Esophagus muscularis mucosa (tissue), 4 donors: ENCODE measurements at places on chromosomes 12 and 14. TPM values are rescaled to one million over a fixed set of nuclear protein-coding genes. Genes with fewer than 3 reads are reported as not detected.

DNA sequence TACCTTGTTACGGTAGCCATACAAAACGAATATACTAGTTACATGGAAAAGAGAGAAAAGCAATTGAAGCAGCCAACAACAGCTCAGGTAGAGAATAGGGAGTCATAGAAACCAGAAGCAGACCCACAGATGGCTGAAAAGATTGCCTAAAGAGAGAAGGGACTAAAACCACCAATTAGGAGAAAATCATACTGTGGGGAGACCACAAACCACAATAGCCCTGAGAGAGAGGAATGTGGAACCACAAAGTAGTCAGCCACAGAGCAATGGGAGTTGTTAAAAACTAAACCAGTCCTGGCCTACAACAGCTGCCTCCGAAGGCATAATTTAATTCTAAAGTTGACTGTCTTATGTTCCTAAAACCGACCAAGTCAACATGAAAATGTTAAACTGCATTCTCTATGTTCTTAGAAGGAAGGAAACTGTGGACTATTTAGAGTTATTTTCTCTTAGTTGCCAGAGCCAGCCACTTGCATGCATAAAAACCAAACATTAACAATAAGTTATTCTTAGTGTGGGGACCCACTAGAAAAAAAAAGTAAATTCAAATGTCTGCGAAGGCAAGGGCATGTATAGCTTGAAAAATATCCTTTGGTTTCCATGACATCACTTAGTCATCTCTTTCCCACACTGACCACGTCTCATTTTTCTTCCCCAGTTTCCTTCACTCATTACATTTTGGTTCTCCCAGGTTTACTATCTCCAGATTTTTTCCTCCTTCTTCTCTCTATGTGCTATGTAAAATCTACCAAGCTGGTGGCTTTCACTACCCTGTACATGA, 398.1 kb downstream of the NOVA1 start:
- H3K27ac ChIP-seq = no peak overlapping the region
- H3K4me1 ChIP-seq = peaks cover under 1% of the 10 kb centered on the region
- no peak for DNase-seq
- no peaks in the 10 kb centered on the region for H3K36me3 ChIP-seq

DNA sequence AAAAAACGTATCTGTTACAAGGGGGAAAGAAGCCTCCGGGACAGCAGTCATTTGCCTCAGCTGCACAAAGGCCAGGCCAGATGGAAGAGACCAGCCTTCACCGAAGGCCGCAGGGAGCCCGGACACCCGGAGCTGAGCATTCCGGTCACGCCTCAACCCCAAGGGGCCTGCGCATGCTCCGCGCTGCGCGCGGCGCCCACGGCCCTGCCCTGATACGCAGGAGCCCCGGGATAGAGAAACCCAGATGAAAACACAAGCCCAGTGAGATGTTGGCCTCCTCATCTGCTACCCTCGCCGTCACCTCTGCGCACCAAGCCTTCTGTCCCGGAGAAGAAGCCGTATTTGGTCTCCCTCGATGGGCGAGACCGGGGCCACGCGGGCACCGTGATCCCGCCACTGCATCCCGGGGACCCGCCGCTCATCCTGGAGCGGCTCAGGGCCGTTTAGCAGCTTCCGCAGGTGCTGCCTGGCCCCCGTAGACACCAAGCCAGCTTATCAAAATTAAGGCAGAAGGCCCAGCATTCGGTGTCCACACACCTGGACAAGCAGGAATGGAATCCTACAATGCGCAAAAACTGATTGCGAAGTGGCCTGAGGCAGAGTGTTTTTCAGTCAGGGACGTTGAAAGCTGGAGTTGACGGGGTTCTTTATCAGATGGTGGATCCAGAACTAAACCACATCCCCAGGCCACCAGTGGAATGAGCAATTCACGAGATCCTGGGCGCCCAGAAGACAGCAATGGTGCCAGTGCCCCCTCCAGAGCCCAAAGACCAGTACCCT, 2.6 kb downstream of the OR8S1 start:
- H3K4me3 ChIP-seq = no peak overlapping the region
- no peaks in the 10 kb centered on the region for H3K36me3 ChIP-seq
- no peaks in the 10 kb centered on the region for H3K4me1 ChIP-seq
- DNase-seq = no peak

DNA sequence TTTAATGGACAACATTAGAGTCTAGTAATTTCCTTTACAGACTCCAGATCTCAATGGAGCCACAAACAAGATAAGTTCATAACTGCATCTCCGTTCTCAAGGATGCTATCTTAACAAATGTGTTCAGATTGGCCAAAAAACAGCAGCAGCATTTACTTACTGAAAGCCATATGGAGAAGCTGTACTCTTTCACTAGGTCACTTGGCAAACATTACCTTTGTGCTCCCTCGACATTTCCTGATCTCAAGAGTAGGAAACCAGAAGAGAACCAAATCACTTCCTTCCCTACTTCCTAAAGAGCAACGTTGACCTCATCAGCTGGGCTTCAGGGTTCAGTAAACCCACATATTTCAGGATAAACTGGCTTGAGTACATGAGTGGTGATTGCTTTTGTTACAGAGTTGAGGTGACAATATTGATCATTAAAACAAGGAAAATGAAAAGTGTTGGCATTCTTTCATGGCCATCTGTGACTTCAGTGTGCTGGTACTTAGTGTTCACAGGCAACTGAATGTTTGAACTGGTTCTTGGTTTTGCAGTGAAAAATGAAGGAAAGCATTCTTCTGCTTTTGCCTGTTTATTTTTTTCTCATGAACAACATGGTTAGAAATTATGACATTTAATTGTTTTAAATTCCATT, 449.6 kb downstream of the TMEM117 start:
- DNase-seq = no peak
- no peaks in the 10 kb centered on the region for H3K4me1 ChIP-seq
- H3K4me3 ChIP-seq = no peak overlapping the region

GRCh38 chr12:60106214-60106613, 510.4 kb downstream of the SLC16A7 start:
- no peaks in the 10 kb centered on the region for H3K27me3 ChIP-seq
- no peaks in the 10 kb centered on the region for H3K4me1 ChIP-seq
- H3K4me3 ChIP-seq = no peak overlapping the region
- no peak overlapping the region for H3K27ac ChIP-seq
- no peaks in the 10 kb centered on the region for H3K36me3 ChIP-seq
- no peak for DNase-seq

DNA sequence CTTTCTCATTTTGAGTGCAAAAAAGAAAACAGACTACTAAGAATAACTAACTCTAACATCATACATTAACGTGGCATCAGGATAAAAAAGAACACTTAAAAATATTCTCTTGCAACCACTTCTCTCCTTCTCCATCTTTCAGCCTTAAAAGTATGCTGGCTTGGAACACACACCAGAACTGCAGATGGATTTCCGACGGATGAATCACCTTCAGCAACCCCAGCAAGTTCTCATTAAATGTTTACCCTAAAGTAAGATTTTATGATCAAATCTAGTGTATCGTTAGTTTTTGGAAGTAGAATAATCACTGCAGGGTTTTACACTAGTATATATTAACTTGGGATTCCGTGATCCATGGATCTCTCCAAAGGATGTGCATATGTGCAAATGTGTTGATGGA, 1.2 kb downstream of the NEK9 start:
- H3K4me3 ChIP-seq = peak overlapping the region; percentile 83
- H3K27ac ChIP-seq = peak overlapping the region; percentile 95
- peaks cover 17% of the 10 kb centered on the region for H3K36me3 ChIP-seq
- H3K4me1 ChIP-seq = peaks cover 43% of the 10 kb centered on the region
- H3K27me3 ChIP-seq = no peaks in the 10 kb centered on the region

GRCh38 chr14:93105362-93105761, 10.4 kb downstream of the ITPK1 start:
- H3K4me1 ChIP-seq = peaks cover 89% of the 10 kb centered on the region
- H3K4me3 ChIP-seq = no peak overlapping the region
- peak overlapping the region; percentile 44 for H3K27ac ChIP-seq
- H3K36me3 ChIP-seq = no peaks in the 10 kb centered on the region
- no peaks in the 10 kb centered on the region for H3K27me3 ChIP-seq
- no peak for DNase-seq

The TMCC3 gene
- total RNA-seq = 30.5 TPM

The ACOT6 gene
- total RNA-seq = not detected

The CLEC14A gene
- 41.1 TPM for total RNA-seq

The DTX3 gene
- total RNA-seq = 42.2 TPM

The SMCO3 gene
- total RNA-seq = 0.23 TPM

The HECTD4 gene
- total RNA-seq = 43.2 TPM

The CMAS gene
- 31.6 TPM for total RNA-seq

The ANKS1B gene
- total RNA-seq = 21.4 TPM

The ALDH1L2 gene
- 10.4 TPM for total RNA-seq
